CD4-positive, alpha-beta T cell treated with Interleukin-12 subunit alpha and Interleukin-12 subunit beta, for 1 hour (primary cell): ENCODE measurements at places on chromosomes 11 and 22.

GRCh38 chr11:65777241-65777640, 3.5 kb downstream of the AP5B1 start:
- DNase-seq, result no peak

- DNase-seq, result no peak
Observed at GRCh38 chr11:34502949-34503348, 10.6 kb downstream of the ELF5 start.

GRCh38 chr11:95764267-95764898, 25.2 kb downstream of the FAM76B start:
- peak; percentile 72 for DNase-seq

GRCh38 chr11:69333879-69334278, 39.9 kb downstream of the MYEOV start:
- no peak for DNase-seq

- DNase-seq, result no peak
Observed at GRCh38 chr11:119114351-119114750, 7.0 kb upstream of the HINFP start.

- DNase-seq, result no peak
Observed at GRCh38 chr22:44379817-44380755, 67.3 kb upstream of the SHISAL1 start.
